ENCODE measurements at places on chromosomes 5 and 9. TPM values are rescaled to one million over a fixed set of nuclear protein-coding genes. Genes with fewer than 3 reads are reported as not detected.

Gene SAPCD2
- 57.8 TPM for total RNA-seq

Gene SLC9A3
- 70.0 TPM for total RNA-seq

Gene NACC2
- total RNA-seq = 20.3 TPM

Gene PHPT1
- 137 TPM for total RNA-seq

Gene IL9
- total RNA-seq = not detected

Gene WWC1
- 15.3 TPM for total RNA-seq

Gene STPG3
- not detected for total RNA-seq

Gene ANKDD1B
- total RNA-seq = 3.6 TPM

Gene HAVCR2
- total RNA-seq = 3.1 TPM

Gene DDX4
- not detected for total RNA-seq

Gene RMRP
- total RNA-seq = 26,785 TPM

Gene NCS1
- 21.3 TPM for total RNA-seq

Gene MAN2A1
- 104 TPM for total RNA-seq

Gene KIF24
- 7.3 TPM for total RNA-seq

Gene NOL6
- 11.5 TPM for total RNA-seq

Gene TMEM174
- total RNA-seq = not detected

Gene TRAPPC13
- total RNA-seq = 20.1 TPM

Gene GLRA1
- not detected for total RNA-seq

Gene PSAT1
- total RNA-seq = 28.5 TPM

Gene CDKN2B-AS1
- total RNA-seq = 73.7 TPM

Gene CD14
- total RNA-seq = 28.2 TPM
